ENCODE measurements at places on chromosomes 1 and 21.

- peak; percentile 12 for DNase-seq
These were observed 43.7 kb downstream of the BTBD8 start for GRCh38 chr1:92123868-92124267.

DNA sequence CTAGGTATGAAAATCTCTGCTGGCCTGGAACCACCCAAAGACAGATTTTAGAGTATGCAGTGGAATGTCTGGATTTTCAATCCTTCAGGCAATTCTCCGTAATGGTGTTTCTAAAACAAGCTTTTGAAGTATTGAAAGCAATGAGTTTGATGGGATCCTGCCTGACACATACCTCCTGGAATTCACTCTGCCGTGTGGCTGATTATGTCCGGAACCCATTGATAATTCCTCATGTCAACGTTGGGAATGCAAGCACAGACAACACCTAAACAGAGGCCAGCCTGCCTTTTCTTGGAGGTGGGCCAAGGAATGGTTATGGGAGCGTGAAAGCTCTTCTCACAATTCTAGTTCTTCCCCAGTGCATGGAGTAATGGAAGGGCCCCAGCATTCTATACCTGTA lies 168.9 kb upstream of the HMCN1 start:
- no peak for DNase-seq

DNA sequence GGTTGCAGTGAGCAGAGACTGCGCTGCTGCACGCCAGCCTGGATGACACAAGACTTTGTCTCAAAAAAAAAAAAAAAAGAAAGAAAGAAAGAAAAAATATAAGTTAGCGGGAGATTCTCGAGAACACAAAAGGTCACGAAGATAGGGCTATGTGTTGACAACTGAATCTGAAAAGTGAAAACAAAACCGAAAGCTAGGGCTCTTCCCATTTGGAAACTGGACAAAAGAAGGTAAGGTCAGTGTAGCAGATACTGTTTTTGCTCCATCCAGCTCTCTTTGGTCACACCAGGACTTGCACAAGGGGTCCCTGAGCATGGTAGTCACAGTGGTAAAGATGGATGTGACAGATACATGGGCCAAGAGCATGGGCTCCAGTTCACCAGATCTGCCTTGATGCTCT lies 60.4 kb upstream of the MAP10 start:
- no peak for DNase-seq

DNA sequence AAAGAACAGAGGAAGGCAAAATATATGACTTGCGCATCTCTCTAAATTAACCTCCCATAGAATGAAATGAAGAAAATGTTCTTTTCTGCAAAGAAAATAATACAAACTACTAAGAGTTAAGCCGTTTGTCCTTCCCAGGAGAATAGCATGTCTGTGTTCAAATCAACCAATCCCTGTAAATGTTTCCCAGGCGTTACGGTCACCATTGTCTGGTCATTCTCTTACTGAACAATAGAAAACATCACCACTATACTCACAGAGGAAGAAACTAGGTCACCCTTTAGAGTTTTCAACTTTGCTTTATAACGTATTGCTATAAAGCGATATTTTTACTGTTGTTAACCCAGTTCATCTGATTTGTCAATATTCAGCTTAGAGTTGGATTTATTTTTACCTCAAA lies 34.1 kb downstream of the COL11A1 start:
- no peak for DNase-seq

DNA sequence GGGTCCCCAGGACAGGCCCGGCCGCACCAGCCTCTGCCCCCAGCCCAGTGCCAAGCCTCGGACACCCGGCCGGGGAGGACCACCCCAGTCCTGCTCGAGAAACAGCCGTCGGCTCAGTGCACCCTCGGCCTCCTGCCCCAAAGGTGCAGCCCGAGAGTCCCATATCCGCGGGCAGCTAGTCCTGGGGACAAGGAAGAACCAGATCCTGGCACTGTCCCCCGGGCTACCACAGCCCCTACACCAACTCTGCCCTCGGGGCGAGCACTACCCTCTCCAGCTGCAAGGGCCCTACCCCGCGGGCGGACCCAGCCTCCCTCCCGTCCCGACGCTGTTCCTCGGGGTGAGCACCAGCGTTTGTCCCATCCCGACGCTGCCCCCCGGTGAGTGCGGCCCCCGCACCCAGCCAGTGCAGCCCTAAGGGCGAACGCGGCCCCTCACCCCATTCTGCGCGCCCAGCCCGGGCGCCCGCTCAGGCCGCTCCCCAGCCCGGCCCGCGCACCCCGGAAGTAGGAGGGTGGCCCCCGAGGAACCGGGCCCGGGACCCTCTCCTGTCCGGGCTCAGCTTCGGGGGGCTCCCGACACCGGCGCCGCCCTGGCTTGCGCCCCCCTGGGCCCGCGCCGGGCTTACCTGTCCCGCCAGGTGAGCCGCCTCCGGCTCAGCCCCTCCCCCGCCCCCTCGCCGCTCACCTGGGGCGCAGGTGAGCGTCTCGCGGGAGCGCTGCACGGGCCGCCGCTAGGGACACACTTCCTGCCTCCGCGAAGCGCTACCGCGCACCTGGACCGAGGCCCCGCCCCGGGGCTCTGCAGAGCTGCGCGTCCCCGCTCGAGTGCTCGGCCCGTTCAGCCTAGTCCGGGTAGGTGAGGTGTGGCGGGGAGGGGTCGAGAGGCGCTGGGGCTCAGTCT lies at the start of gene KDF1:
KDF1 (minus strand) TSS at position 747 of the 903 bp plus-strand sequence. CDS start 8,088 bp downstream, outside the sequence.
- no peak for DNase-seq

GRCh38 chr21:37877888-37878684 lies 38.2 kb downstream of the KCNJ6 start:
- no peak for DNase-seq

- DNase-seq, result no peak
These were observed 25.2 kb upstream of the SSX2IP start for GRCh38 chr1:84715342-84716019.

DNA sequence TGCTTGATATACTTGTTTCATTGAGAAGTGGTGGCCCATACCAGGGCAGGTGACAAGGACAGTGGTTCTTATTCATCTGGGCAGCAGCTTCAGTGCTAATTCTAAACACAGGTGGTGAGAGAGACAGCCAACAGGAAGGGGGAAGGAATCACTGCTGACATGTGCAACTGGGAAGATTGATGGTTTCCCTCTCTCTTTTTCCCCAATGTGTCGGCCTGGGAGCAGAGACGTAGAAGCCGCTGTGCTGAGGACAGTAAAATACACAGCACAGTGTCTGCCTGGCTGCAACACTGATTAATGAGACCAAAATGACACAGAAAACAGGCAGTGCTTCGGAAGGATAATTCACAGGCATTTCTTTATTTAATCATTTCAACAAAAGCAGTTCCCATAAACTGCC lies 48.8 kb downstream of the WARS2 start:
- no peak for DNase-seq

- no peak for DNase-seq
These were observed 32.8 kb upstream of the KCNJ15 start for GRCh38 chr21:38223893-38224540.

GRCh38 chr1:77473690-77474089 lies 191.9 kb downstream of the AK5 start:
- no peak for DNase-seq

- DNase-seq, result no peak
These were observed 1.1 kb downstream of the PATJ start for GRCh38 chr1:61743431-61743705.

DNA sequence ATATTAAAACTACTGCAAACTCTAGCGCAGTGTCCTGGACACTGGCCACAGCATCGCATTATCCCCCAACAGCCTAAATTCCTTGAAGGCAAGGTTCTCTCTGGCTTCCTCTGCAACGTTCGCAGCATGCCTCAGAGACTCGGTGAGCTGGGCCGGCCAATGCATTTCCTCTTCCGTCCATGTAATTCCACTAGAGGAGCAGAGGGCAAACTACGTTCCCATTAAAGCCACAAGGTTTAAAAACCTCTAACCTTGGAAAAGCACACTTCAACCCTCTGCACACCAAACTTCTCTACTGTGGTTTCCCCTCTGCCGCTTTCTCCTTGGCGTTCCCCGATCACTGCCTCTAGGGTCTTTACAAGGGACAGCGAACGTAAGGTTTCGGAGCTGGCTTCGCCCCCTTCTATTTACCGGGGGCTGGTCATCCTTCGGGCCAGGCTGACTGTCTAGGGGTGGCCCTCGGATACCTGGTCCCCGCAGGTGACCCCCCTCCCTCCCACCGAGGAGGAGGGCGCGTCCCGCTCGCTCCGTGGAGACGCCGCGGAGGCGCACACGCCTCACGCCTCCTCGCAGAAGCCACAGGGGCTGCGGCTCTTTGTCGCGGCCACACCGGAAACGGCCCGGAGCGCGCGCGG lies 456 bp upstream of the SMYD2 start:
- DNase-seq, result no peak

GRCh38 chr1:93095804-93096585 lies 16.9 kb downstream of the MTF2 start:
- DNase-seq, result no peak

GRCh38 chr1:36386265-36387140 lies 779 bp upstream of the STK40 start:
- peak; percentile 88 for DNase-seq

- DNase-seq, result peak; percentile 54
These were observed 13.8 kb upstream of the POGZ start for GRCh38 chr1:151472856-151473731.

DNA sequence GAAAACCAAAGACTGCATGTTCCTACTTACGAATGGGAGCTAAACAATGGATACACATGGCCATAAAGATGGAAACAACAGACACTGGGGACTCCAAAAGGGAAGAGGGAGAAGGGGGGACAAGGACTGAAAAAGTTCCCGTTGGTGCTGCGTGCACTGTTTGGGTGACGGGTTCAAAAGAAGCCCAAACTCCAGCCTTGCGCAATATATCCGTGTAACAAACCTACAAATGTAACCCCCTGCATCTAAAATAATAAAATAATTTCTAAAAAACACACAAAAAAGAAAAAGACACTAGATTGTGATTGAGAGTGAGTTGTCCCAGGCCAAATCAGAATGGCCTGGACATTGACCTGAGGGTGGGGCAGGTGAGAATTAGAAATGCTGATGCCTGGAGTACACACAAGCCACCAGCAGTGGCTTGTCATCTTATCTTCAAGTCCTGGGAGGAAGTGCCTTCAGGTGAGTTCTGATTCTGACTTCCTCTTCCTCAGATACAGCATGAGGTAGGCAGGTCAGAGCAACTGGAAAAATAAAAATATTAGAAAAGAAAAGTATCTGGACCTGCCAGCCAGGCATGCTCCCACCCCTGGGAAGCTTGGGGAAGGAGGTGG lies 54.7 kb downstream of the SPATA46 start:
- DNase-seq, result no peak

DNA sequence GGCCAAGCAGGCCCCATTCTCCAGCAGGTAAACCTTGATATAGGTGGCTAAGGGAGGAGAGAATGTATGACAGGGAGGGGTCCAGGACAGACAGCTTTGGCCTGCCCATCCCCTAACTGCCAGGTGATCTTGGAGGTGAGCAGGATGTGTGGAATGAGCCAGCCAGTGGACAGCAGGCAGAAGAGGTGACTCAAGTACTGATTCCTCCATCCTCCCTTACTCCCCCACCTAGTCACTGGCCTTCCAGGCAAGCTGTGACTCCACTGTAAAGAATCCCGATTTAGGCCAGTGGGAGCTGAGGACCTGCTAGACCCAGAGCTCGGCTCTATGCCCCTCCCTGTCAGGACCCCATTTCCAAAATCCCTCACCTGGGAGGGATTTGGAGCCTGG lies 36.6 kb downstream of the RIMS3 start:
- DNase-seq, result no peak

DNA sequence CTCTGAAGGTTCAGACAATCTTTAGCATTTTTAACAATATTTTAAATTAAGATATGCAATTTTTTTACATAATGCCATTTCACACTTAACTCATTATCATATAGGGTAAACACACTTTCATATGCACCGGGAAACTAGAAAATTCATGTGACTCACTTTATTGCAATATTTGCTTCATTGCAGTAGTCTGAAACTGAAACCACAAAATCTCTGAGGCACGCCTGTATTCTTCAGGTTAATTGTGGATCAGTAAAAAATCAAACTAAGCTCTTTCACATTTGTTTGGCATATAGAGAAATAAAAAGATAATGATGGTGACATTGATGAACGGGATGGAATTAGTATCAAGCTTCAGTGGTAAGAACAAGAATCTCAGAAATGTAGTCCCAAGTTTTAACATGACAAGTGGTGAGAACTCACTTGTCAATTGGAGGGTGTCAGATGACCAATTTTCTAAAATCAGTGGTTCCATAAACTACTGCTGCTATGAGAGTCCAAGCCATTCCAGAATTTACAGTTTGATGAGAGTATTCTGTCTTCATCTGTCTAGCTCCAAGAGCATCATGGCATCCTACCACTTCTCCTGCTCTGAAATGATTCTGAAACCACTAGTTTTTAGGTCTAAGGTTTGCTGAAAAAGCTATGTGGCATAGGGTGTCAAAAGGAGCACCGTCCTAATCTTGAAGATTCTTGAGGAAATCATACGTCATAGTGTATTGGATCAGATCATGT lies 281.0 kb downstream of the PTPRC start:
- DNase-seq, result no peak

DNA sequence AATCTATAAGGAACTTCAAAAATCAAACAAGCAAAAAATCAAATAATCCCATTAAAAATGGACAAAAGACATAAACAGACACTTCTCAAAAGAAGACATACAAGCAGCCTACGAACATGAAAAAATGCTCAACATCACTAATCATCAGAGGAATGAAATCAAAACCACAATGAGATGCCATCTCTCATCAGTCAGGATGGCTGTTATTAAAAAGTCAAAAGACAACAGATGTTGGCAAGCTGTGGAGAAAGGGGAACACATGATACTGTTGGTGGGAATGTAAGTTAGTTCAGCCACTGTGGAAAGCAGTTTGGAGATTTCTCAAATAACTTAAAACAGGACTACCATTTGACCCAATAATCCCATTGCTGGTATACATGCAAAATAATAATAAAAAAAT lies 226.4 kb downstream of the S1PR1 start:
- no peak for DNase-seq

- no peak for DNase-seq
These were observed 62.2 kb downstream of the NME7 start for GRCh38 chr1:169305356-169305755.

- DNase-seq, result no peak
These were observed 25.9 kb downstream of the PSMB2 start for GRCh38 chr1:35615440-35615839.

GRCh38 chr1:203098445-203098844 lies 12.6 kb upstream of the MYOG start:
- no peak for DNase-seq

- DNase-seq, result no peak
These were observed 24.9 kb downstream of the MT1HL1 start for GRCh38 chr1:236979149-236979900.

GRCh38 chr1:56146449-56146848 lies 432.9 kb downstream of the PLPP3 start:
- no peak for DNase-seq

DNA sequence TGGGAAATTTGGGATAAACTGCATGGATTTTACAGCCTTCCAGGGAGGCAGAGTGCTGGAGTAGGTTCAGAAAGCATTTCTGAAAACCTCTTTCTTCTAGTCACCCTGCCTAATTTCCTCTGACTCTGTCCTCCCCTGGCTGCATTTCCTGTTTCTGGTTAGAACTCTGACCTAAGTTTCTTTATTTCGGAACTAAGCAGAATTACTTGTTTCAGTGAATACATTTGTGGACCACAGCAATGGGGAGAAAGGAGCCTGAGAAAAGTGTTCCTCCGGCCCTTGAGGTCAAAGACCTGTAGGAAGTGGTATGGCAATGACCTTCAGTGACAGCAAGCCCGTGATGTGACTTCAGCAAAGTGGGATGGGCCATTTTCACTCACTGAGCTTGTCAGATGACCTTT lies 173.4 kb upstream of the RUNX1 start:
- no peak for DNase-seq

Data from GM10248 (cell line).